ENCODE measurements at places on chromosomes 13 and 19.
A peak's percentile ranks its signal among the peaks of the same experiment; 100 is the strongest.

DNA sequence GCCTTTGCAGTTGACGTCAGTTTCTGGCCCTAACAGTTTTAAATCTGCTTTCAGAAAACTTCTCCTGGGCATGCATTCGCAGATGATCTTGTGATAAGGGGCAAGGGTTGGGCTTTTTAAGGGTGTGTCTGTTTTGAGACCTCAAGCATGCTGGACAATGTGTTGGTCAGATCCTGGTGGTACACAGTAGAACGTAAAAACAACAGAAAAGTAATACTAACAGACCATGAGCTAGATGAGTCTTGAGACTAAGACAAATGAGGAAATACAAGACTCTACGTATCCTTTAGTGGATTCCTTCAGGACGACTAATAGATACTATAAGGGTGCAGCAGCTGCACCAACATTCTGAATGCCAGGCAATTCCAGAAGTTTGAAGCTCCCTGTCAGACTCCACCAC is 237.6 kb downstream of the DNAJC15 start:
- DNase-seq: no peak

DNA sequence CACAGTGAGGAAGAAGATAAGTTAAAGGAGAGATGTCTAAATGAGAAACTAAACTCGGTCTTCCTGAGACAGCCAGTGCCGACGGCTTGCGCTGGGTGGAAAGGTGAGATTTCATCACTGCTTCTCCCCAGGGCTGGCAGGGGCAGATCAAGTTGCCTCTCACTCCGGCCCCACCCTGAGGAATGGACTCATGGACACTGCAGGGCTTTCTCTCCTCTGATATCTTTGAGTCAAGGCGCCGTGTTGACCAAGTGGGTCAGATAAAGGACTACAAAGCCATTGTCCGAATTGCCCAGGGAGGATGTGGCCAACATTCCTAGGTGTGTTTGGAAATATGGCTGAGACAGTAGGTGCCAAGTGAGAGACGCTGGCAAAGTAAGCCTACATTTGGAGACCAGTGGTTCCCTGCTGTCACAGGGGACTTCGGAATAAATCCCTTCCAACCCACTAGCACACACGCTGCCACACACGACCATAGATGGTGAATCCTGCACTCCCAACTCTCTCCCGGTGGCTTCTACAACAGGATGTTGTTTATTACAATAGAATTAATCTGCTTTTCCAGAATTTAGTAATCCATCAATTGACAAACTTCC is 156.5 kb upstream of the TSC22D1 start:
- no peak for DNase-seq

GRCh38 chr19:53254411-53255341 is at the start of gene ZNF677:
Gene ZNF677, minus strand, starts transcription at chr19:53254873. Its CDS starts 3,323 bp downstream, at chr19:53251550.
- peak; percentile 84 for DNase-seq

DNA sequence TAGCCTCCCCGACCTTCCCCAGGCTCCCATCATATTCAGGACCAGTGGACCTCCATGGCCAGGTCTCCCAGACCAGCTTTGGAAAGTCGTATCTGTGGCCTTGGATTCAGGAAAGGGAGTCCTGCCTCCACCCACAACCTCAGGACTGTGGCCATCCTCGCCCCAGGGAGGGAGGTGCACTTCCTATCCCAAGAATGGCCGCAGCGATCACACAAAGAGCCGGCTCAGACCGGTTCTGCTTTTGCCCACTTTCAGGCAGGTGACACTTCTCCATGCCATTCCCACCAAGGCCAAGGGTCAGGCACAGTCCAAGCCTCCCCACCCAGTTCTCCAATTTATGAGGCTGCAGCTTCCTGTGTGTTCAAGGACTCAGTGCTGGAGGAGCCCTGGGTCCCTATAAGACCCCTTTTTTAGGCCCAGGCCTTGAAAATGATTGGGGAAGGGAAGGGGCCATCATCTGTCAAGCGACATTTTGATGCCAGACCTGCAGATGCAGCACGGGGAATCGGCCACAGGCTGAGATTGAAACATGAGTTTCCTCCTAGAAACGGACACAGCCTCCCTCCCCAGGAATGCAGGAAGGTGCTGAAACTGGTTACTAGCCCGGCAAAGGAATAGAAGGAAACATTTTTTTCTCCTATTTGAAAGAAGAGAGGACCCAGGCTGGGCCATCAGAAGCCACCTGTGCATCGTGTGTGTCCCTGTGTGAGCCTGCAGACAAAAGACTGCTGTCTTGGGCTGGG is 65.6 kb upstream of the USE1 start:
- no peak for DNase-seq

DNA sequence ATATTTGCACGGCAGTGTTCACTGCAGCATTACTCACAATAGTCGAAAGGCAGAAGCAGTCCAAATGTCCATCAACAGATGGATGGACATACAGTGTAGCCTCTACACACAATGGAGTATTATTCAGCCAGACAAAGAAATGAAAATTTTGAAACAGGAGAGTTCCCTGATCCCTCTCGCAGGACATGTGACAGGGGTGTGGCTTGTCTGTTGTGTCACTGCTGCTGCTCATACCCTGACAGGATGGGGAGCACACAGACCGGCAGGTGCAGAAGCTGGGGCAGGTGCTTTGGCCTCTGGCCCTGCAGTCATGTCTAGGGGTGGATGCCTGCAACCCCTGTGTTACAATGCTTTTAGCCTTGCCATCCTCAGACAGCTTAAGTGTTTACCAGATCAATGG is 204.3 kb downstream of the EFNB2 start:
- no peak for DNase-seq

GRCh38 chr13:36998624-36999041 is 507 bp downstream of the ALG5 start:
- peak; percentile 68 for DNase-seq

DNA sequence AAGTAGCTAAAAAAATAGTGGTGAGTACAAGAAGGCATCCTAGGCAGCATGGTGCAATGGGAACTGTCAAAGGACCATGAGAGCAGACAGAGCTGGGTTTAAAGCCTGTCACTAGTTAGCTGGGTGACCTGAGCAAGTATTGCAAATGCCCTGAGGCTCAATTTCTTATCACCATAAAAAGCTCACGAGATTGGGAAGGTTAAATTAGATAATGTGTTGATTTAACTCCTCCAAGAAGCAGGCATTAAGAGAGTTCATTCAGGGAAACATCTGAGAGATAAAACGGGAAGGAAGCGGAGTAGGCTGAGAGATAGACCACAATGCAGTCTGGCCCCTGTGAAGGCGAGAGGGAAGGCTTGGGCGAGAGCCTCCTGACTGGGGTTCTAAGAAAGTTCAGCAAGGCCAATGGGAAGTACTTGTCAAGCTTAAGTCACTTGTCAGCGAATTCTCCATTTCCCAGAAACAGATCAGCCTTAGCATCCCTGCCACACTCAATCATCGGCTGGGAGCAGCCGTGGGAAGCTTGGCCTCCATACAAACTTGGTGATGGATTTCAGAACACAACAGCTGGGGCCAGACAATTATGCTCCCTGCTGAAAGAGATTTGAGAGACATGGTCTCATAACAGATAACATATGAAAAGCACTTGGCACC is 105.5 kb downstream of the POU4F1 start:
- DNase-seq: no peak

- DNase-seq: no peak
Measured at GRCh38 chr19:45294291-45295029, 28.2 kb downstream of the CKM start.

- DNase-seq: no peak
Measured at GRCh38 chr13:108383667-108384066, 114.1 kb downstream of the TNFSF13B start.

- DNase-seq: no peak
Measured at GRCh38 chr13:22893204-22893603, 287.6 kb upstream of the SGCG start.

- no peak for DNase-seq
Measured at GRCh38 chr19:29255006-29255405, 42.1 kb upstream of the UQCRFS1 start.

DNA sequence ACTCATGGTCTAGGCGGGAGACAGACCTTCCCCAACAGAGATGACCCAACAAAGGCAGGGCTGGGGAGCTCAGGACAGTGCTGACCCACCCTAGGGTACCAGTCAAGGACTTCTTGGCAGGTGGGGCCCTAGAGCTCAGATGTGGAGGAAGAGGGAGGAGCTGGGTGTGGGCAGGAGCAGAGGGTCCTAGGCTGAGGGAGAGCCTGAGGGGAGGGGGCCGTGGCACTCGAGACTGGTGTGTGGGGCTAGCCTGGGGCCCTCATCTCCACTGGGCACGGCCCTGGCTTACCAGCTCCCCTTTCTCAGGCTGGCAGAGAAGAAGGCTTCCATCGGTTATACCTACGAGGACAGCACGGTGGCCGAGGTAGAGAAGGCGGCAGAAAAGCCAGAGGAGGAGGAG is 18.6 kb downstream of the CLASRP start:
- DNase-seq: no peak

GRCh38 chr19:13976446-13976845 is 24.1 kb downstream of the DCAF15 start:
- no peak for DNase-seq

- DNase-seq: no peak
Measured at GRCh38 chr19:45768655-45768983, 433 bp downstream of the SIX5 start.

GRCh38 chr19:49391581-49392399 is 3.7 kb downstream of the KASH5 start:
- DNase-seq: peak; percentile 84

DNA sequence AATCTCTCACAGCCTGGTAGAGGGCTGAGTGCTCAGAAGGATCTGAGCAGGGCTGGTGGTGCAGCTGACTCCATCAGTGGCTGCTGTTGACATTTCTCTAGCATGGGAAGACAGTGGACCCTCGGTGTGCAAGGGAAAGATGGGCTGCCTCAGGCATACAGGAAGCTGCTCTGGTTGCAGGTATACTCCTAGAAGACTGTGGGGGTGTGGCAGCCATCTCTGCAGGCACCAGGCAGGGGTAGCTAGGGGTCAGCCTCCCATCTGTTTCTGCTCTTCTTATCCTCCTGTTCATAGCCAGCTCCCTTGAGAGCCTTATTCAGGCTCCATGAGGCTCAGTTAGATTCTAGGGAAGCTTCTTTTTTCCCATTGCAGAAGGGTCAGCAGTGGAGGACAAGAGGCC is 475.5 kb downstream of the TSHZ3 start:
- DNase-seq: no peak

DNA sequence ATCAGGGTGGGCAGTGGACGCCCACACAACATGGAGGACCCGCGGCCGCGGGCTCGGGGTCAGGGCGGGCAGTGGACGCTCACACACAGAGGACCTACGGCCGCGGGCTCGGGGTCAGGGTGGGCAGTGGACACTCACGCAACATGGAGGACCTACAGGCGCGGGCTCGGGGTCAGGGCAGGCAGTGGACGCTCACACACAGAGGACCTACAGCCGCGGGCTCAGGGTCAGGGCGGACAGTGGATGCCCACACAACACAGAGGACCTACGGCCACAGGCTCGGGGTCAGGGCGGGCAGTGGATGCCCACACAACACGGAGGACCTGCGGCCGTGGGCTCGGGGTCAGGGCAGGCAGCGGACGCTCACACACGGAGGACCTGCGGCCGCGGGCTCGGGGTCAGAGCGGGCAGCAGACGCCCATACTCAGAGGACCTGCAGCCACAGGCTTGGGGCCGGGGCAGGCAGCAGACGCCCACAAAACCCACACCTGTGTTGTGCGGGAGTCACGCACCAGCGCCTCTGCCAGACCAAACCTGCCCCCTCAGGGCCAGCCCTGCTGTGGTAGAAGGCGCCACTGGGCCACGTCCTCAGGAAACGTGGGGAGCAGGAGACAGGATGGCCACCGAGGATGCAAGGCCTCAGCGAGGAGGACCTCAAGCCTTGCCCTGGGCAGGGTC is 27.6 kb upstream of the C13orf46 start:
- DNase-seq: no peak

GRCh38 chr13:101424381-101425155 is 8.3 kb upstream of the NALCN start:
- DNase-seq: no peak

GRCh38 chr13:40799508-40799907 is 10.1 kb downstream of the SLC25A15 start:
- DNase-seq: no peak

DNA sequence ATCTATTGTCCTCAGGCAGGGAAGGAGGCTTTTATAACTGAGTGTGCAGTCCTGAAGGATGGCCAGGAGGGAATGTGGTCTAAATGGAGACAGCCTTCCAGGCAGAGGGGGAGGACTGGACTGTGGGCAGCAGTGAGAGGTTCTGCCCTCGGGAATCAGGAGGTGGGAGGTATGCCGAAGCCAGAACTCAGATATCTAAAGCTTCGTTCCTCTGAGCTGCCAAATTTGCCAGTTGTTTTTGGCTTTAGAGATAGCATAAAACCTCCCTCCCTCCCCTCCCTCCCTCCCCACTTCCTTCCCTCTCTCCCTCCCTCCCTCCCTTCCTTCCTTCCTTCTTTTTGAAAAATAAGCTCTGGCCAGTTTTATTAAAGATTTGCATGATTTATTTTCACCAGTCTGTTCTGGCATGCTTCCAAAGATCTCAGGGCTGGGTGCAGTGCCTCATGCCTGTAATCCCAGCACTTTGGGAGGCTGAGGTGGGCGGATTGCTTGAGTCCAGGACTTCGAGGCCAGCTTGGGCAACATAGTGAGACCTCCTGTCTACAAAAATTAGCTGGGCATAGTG is 2.4 kb downstream of the MEDAG start:
- no peak for DNase-seq

GRCh38 chr19:41431426-41432386 is 4.5 kb upstream of the B3GNT8 start:
- no peak for DNase-seq

DNA sequence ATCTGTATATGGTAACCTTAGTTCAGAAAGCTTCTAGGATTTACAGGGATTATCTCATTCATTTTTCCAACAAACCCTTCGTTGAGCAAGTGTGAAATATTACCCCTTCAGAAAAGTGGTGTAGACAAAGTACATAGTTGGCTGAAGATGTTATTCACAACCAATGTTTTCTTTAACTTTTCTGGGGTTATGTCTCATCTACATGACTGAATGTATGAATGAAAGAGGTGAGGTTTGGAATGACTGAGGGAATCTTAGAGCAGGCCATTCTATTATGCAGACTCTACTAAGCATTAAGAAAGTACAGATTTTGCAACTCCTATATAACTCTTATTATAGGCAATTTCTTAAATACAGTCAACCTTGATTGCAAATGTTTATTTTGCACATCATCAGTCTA is 167.2 kb downstream of the NDFIP2 start:
- DNase-seq: no peak

- peak; percentile 63 for DNase-seq
Measured at GRCh38 chr19:16594681-16595091, 22.5 kb upstream of the SLC35E1 start.

GRCh38 chr13:113928685-113929627 is 44.9 kb downstream of the C13orf46 start:
- peak; percentile 47 for DNase-seq

- DNase-seq: no peak
Measured at GRCh38 chr19:23804676-23805075, 46.0 kb upstream of the ZNF681 start.

DNA sequence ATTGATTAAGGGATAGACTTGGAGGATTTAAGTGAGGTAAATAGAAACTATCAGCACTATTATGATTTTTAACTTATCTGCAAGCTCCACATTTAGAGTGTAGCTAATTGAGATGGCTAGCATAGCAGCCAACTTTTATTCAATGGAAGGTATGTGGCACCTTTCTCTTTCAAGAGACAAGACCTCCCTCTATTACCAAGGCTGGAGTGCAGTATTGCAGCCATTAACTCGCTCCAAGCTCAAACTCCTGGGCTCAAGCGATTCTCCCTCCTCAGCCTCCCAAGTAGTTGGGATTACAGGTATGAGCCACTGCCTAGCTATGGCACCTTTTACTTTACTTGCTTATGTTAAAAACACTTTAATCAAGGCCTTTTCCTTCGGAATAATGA is 8.2 kb downstream of the TPT1 start:
- DNase-seq: no peak

GRCh38 chr13:74865656-74866055 is 616.3 kb downstream of the TBC1D4 start:
- DNase-seq: no peak

- no peak for DNase-seq
Measured at GRCh38 chr13:112204346-112205327, 137.7 kb downstream of the SOX1 start.
